WERI-Rb-1 (cell line): ENCODE measurements at places on chromosomes 2 and 18.
A peak's percentile ranks its signal among the peaks of the same experiment; 100 is the strongest.

DNA sequence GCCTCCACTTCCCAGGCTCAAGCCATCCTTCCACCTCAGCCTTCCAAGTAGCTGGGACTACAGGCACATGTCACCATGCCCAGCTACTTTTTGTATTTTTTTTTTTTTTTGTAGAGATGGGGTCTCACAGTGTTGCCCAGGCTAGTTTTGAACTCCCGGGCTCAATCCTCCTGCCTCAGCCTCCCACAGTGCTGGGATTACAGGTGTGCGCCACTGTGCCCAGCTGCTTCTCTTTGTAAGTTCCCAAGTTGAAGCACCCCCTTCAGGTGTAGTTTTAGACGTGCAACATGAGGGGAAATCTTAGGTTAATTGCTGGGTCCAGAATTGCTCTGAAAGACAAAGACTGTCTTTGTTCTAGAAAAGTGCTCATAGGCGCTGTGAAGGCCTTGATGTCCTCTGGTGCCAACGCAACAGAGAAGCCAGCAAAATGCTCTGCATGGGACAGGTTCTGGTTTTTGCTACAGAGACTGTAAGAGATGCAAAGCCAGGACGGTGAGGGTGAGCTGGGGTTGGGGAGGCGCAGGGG is 46.6 kb downstream of the RRM2 start:
- no peak for DNase-seq

- DNase-seq, result no peak
Measured at GRCh38 chr2:72925328-72925943, 8.1 kb downstream of the EMX1 start.

GRCh38 chr18:77133051-77133834 is 660 bp upstream of the MBP start:
- DNase-seq, result no peak

- peak; percentile 8 for DNase-seq
Measured at GRCh38 chr18:32770054-32770665, 2.7 kb downstream of the KLHL14 start.

DNA sequence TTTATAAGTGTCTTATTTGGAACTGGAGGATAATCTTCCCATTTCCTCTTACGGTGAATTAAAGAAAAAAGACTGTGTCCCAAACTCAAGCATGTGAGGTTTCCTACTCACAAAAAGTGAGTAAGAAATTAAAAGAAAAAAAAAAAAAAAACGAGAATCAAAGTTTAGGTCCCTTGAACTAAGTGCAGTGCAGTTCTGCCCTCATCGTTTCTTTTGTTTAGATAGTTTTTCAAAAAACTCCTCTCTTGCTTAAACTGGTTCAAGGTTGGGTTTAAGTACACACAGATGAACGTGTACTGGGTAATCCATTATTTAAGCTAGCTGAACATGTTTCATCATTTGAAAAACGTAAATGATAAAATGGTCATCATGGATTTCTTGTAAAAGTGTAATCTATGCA is 235.9 kb upstream of the KCNJ3 start:
- DNase-seq, result no peak

DNA sequence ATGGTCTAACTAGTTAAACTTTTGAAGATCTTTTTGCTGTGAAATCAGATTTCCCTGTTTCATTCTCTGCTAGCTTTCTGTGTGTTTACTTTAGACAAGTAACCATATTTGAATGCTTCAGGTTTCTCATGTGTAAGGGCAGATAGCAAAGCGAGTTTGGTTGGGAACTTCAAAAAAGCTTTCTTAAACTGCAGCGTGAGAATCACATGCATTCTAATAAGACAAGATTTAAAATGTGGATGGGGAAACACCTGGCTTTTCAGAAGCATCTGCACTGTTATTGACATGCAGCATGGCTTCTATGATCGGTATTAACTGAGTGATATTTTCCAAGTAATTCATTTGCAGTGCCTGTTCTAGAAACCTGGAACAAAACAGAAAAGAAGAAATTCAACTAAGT is 119.3 kb downstream of the ABCA12 start:
- DNase-seq, result no peak

DNA sequence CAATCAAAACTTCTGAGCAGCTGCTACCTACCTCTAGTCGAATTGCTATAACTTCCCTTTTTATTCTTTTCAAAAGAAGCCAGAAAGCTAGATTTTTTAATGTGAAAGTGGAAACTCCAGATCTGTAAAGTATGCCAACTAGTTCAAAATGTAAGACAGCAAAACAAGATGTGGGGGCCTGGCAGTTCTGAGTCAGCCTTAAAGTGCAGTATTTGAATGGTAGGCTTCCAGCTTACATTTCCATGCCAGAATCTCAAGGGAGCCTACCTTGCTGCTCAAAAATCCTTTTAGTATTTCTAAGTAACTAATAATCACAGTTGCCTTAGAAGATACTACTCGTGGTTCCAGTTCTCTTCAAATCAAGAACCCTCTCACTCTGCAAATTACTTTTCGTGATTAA is 1288.7 kb downstream of the LRP1B start:
- DNase-seq, result no peak

DNA sequence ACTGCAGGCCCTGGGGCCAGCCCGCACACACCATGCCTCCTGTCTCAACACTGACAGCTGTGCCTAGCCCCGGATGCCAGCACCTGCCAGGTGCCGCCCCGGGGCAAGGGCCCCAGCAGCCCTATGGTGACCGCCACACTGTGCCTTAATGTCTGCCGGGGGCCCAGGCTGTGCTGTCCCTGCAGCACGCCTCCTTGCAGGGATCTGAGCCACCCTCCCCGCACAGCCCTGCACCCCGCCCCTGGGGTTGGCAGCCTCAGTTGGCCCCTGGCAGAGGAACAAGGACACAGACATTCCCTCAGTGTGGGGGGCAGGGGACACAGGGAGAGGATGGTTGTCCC is 8.5 kb upstream of the CAPN10 start:
- DNase-seq, result no peak

DNA sequence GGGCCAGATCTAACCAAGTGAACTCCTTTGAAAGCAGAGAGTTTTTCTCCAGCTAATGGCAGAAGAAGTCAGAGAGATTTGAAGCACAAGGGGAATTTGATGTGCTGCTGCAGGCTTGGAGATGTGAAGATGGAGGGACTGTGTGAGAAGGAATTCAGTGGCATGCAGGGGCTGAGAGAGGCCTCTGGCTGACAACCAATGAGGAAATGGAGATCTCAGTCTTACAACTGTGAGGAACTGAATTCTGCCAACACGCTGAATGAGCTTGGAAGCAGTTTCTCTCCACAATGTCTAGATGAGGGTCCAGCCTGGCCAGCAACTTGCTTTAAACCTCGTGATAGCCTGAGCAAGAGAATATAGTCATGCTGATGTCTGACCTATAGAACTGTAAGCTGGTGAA is 224.1 kb upstream of the DPP10 start:
- no peak for DNase-seq

GRCh38 chr2:177952151-177952550 is 120.4 kb downstream of the PDE11A start:
- DNase-seq, result no peak

DNA sequence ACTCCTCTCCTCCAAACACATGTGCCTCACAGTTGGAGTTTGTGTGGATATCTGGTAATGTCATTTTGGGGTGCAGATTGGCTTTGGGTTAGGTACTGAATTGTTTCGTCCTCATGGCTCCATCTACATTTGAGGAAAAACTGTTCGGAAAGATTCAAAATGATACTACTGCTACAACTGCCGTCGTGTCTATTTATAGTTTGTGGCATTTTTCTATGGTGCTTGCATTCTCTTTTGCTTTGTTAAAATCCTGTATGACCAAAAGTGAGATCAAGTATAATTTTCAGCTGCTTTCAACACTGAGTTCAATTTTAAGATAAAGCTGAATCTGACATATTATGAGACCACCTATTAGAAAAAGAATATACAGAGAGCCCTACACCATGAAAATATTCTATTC is 176.3 kb upstream of the DSEL start:
- DNase-seq, result no peak

DNA sequence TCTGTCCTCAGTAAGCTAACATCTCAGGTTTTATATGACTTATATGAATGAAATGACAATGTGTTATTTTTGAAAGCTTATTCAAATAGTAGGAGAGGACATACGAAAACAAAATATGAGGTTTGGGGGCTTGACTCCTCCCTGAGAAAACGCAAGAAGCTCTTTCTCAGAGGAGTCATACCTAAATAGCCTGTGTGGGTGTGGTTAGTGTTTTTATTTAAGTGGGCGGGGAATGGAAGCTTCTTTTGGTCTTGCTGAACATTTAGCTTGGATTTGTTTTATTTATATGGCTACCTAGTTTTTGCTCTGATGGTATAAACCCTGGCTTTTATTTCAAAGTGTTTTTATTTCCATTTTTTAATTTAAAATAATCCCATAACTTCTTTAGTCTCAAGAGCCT is 72.1 kb upstream of the DSG1 start:
- no peak for DNase-seq

DNA sequence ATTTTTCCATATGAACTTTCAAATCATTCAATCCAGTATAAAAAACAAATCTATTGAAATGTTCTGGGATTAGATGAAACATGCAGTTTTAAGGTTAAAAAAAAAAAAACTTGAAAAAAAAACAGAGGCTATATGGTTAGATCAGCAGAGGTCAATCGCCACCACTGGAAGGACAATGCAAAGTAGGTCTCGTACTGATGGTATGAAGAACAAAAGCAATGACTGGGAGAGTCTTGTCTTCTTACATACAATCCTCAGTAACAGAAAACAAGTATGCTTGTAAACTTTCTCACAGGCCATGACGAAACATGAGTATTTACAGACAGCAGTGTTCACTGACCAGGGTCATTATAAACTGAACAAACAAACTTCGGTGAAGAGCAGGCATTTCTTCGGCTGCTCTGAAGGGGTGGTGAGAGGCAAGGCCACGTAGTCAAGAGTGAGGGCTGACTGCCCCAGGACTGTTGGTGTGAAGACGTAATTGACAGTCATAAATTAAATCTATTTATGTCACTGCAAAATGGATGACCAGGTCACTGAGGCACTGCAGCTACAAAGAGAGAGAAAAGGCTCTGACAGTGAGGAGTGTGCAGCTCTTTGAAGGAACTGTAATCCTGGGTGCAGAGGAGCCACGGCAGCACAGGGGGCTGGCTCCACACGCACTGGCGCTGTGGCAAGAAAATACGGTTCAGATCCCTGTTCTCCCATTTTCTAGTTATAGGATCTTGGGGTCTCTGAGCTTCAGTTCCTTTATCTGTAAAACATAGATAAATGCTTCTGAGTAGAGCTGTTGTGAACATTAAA is 60.0 kb downstream of the NXPH2 start:
- no peak for DNase-seq

DNA sequence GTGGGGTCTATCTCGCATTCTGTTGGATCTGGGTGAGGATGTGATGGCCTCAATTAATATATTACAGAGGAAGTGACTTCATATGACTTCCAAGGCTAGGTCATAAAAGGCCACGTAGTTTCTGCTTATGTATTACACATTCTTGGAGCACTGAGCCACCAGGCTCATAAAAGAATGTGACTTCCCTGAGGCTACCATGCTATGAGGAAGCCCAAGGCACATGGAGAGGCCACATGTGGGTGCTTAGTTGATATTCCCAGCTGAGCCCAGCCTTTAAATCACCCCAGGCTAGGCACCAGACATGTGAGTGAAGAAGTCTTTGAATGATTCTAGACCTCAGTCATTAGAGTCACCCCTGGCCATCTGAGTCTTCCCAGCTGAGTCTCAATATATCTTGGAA is 13.3 kb upstream of the REEP1 start:
- no peak for DNase-seq

- DNase-seq, result no peak
Measured at GRCh38 chr2:82819951-82820350, 1639.1 kb downstream of the SUCLG1 start.

- DNase-seq, result no peak
Measured at GRCh38 chr2:25204190-25204838, 35.9 kb upstream of the POMC start.

GRCh38 chr2:181459621-181460021 is 2.4 kb downstream of the ITGA4 start:
- no peak for DNase-seq

- DNase-seq, result no peak
Measured at GRCh38 chr2:85847051-85847588, 41.7 kb downstream of the ST3GAL5 start.

GRCh38 chr2:226184940-226185615 is 614.5 kb downstream of the IRS1 start:
- DNase-seq, result peak; percentile 12

- no peak for DNase-seq
Measured at GRCh38 chr2:72185206-72185605, 37.5 kb upstream of the CYP26B1 start.

DNA sequence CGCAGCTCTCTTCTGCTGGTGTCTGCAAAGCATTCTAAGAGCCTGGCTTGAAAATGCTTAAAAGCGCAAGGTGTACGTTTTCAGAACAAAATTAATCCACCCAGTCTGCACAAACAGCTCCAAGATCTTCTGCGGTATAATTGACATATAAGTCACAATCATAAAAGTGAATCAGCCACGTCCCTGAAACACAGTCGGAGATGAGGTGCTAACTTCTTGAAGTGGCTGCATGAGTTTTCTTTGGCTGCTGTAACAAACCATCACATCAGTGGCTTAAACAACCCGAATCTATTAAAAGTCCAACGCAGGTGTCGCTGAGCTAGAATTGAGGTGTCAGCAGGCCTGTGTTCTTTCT is 32.6 kb downstream of the ARL4C start:
- no peak for DNase-seq

GRCh38 chr2:23657934-23658333 is 269.0 kb downstream of the ATAD2B start:
- no peak for DNase-seq

- no peak for DNase-seq
Measured at GRCh38 chr2:239908308-239908707, 116.8 kb downstream of the NDUFA10 start.

- DNase-seq, result no peak
Measured at GRCh38 chr2:23703037-23703582, 223.8 kb downstream of the ATAD2B start.

GRCh38 chr2:131148426-131148825 is 43.3 kb downstream of the PLEKHB2 start:
- DNase-seq, result peak; percentile 58

- DNase-seq, result no peak
Measured at GRCh38 chr2:166891727-166892126, 3.4 kb downstream of the XIRP2 start.

- DNase-seq, result no peak
Measured at GRCh38 chr2:127405255-127405610, 13.0 kb upstream of the PROC start.

GRCh38 chr2:48440103-48440390 is 89.9 kb upstream of the STON1 start:
- DNase-seq, result no peak

DNA sequence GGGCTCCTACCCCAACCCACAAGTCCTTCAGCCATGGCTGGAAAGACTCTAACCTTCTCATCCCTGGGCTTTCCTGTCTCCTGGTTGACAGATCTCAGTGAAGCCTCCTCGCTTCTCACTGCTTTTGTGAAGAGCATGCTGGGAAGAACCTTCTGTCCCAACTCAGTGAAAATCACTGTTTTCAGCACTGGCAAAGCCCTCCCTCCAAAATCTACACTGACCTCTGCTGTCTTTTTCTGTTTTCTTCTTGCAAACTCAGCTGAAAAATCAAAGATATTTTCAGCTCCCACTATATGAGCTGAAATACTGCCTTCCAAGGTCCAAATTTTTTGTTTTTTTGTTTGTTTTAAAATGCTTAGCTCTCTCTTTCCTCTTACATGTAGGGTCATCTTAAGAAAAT is 266.3 kb upstream of the AGAP1 start:
- DNase-seq, result no peak
